ENCODE measurements at places on chromosomes 5 and 9.

- DNase-seq = no peak
These were observed 50.2 kb downstream of the PPP2R2B start for GRCh38 chr5:146828385-146828784.

GRCh38 chr9:112496074-112496722, 9.6 kb downstream of the KIAA1958 start:
- no peak for DNase-seq

DNA sequence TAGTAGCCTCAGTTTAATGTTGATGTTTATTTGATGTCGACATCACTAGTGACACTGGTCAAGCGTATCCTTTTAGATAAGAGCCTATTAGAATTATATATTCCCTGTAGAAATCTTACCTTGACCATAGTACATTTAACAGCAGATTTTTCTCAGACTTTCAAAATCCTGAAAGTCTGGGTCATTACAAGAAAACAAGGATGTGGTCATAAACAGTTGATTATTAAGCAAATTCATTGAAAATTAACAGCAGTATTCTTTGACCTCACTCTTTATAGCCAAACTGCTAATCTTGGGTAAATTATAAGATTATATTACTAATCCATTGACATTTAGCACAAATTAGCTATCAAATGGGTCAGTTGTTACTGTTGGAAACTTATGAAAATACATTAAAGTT, 83.4 kb downstream of the GHR start:
- no peak for DNase-seq

- no peak for DNase-seq
These were observed 127.0 kb downstream of the NNT start for GRCh38 chr5:43729846-43730478.

DNA sequence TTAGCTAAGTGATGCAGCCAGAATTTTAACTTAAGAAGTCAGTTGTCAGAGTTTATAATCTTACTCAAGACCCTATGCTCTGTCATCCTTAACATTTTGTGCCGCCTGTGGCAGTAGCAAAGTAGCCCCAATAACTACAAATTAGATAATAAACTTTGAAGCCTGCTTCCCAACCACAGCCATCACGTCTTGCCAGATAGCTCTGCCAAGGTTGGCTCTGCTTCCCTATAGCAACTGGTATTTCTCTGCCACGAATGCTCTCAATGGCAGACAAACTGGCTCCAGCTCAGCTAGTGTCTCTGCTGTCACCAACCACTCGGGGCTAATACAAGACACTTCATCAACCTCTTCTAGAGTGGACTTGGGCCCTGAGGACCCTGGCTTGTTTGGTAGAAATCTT, 576.1 kb downstream of the CDH12 start:
- no peak for DNase-seq

GRCh38 chr5:82859451-82860140, 217.6 kb downstream of the TMEM167A start:
- no peak for DNase-seq
